ENCODE measurements at places on chromosomes 6 and 20. TPM values are rescaled to one million over a fixed set of nuclear protein-coding genes. Genes with fewer than 3 reads are reported as not detected.

- DNase-seq = no peak
- peaks cover 24% of the 10 kb centered on the region for H3K4me1 ChIP-seq
- H3K36me3 ChIP-seq = peaks cover 6% of the 10 kb centered on the region
- H3K4me3 ChIP-seq = no peak overlapping the region
Observed at GRCh38 chr6:14440940-14441781, 323.6 kb downstream of the CD83 start.

DNA sequence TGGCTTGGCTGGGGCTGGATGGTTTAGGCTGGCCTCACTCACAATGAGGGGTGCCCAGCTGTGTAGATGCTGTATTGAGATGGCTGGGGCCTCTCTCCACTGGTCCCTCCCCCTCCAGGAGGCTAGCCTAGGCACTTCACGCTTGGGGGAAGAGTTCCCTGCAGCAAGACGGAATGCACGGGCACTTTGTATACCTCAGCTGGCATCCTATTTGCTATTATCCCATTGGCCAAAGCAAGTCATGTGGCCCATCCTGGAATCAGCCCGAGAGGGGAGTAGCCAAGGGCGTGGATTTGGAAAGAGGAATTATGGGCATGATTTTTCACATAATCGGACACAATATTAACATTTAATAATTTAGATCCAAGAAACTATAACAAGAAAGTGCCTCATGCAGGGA lies 64.3 kb downstream of the ISM1 start:
- H3K4me3 ChIP-seq = no peak overlapping the region
- H3K4me1 ChIP-seq = no peaks in the 10 kb centered on the region
- H3K27ac ChIP-seq = no peak overlapping the region
- no peaks in the 10 kb centered on the region for H3K27me3 ChIP-seq
- no peaks in the 10 kb centered on the region for H3K36me3 ChIP-seq
- DNase-seq = no peak

- no peak for DNase-seq
- H3K27ac ChIP-seq = no peak overlapping the region
- H3K4me1 ChIP-seq = no peaks in the 10 kb centered on the region
- H3K4me3 ChIP-seq = no peak overlapping the region
Observed at GRCh38 chr20:62850333-62850974, 11.2 kb downstream of the TCFL5 start.

DNA sequence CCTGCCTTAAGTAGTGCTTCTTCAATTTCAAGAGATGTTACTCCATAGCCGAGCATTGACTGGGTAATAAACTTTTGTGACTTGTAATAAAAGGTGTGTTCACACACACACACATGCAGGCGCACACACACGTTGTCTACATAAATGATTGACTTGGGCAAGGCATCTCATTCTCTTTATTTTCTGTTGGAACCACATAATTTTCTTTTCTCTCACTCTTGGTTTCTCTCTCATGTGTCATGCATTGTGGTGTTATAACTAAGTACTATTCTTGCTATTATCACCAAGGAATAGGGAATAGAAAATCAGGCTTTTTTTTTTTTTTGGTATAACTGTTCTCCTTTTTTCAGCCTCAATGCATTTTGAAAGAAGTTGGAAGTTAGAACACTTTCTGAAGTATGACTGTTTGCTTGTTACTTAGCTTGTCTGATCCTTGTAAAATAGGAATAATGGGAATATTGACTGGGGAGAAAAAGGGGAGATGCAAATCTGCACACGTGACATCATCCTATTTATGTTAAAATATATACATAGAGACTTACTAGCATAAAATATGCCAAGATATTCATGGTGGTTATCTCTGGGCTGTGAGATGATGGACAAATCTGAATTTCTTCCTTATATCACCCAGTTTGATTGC lies 26.1 kb upstream of the CD83 start:
- peaks cover 4% of the 10 kb centered on the region for H3K36me3 ChIP-seq
- no peak overlapping the region for H3K4me3 ChIP-seq
- peaks cover 54% of the 10 kb centered on the region for H3K4me1 ChIP-seq
- no peak for DNase-seq
- peak overlapping the region; percentile 40 for H3K27ac ChIP-seq
- H3K27me3 ChIP-seq = peaks cover 4% of the 10 kb centered on the region

GRCh38 chr6:43396408-43397149 lies 27.1 kb upstream of the ZNF318 start:
- H3K27me3 ChIP-seq = peaks cover 37% of the 10 kb centered on the region
- no peak overlapping the region for H3K4me3 ChIP-seq
- H3K27ac ChIP-seq = no peak overlapping the region

The KIF25 gene
- not detected for total RNA-seq

GRCh38 chr6:154388803-154389202 lies 32.2 kb upstream of the IPCEF1 start:
- H3K4me3 ChIP-seq = no peak overlapping the region
- no peaks in the 10 kb centered on the region for H3K36me3 ChIP-seq
- no peaks in the 10 kb centered on the region for H3K4me1 ChIP-seq
- H3K27me3 ChIP-seq = peaks cover 3% of the 10 kb centered on the region
- DNase-seq = no peak

The ENPP3 gene
- 16.3 TPM for total RNA-seq

The PRDM13 gene
- total RNA-seq = not detected

- no peak overlapping the region for H3K4me3 ChIP-seq
- no peaks in the 10 kb centered on the region for H3K4me1 ChIP-seq
- no peaks in the 10 kb centered on the region for H3K36me3 ChIP-seq
- H3K27ac ChIP-seq = no peak overlapping the region
Observed at GRCh38 chr6:87945181-87945580, 102.5 kb upstream of the SPACA1 start.

Measured in activated T-helper 2 cell treated with anti-CD3 and anti-CD28 coated beads, Interferon-gamma antibody, Interleukin-2, Interleukin-4, amounts not matched to agents 10 μg/mL and 5 μg/mL and 100 μg/mL, durations not matched to agents 14 hours and 24 hours and 36 hours (primary cell).